Dermis microvascular lymphatic vessel endothelial cell (primary cell): ENCODE measurements at places on chromosomes 13 and 19. TPM values are rescaled to one million over a fixed set of nuclear protein-coding genes. Genes with fewer than 3 reads are reported as not detected.

The NLRP7 gene
- total RNA-seq = not detected in 2 replicates

The CLEC17A gene
- total RNA-seq = not detected in 2 replicates

The ZNF296 gene
- 0.13 and 0.25 TPM in 2 replicates for total RNA-seq

The QPCTL gene
- total RNA-seq = 8.3 and 11.7 TPM in 2 replicates

The S1PR2 gene
- 0.39 and 0.76 TPM in 2 replicates for total RNA-seq

- DNase-seq = no peak
These were observed 498 bp downstream of the LILRB1 start for GRCh38 chr19:54630782-54631181.

DNA sequence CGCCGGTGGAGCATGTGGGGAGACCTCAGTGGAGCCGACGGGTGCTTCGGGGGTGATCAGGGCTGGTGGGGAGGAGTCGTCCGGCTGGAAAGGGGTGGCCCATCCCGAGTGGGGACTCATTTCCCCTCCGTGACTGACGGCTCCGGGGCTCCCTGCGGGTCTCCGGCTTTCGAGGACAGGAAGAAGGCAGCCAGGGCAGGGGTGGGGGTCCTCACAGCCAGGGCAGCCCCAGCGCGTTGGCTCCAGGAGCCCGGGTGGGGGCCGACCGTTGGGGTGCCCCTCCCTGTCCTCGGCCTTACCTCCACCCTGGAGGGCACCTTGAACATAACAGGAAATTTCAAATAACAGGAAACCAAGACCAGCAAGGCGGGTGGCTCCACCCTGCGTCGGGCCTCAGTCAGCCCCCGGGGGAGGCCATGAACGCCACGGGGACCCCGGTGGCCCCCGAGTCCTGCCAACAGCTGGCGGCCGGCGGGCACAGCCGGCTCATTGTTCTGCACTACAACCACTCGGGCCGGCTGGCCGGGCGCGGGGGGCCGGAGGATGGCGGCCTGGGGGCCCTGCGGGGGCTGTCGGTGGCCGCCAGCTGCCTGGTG, at the start of gene S1PR4:
Gene S1PR4 (plus strand): TSS at position 393 of the 596 bp plus-strand sequence. CDS start 24 bp downstream, at position 417.
- DNase-seq = no peak

- DNase-seq = no peak
These were observed 7.3 kb downstream of the PTGER1 start for GRCh38 chr19:14467816-14468215.

DNA sequence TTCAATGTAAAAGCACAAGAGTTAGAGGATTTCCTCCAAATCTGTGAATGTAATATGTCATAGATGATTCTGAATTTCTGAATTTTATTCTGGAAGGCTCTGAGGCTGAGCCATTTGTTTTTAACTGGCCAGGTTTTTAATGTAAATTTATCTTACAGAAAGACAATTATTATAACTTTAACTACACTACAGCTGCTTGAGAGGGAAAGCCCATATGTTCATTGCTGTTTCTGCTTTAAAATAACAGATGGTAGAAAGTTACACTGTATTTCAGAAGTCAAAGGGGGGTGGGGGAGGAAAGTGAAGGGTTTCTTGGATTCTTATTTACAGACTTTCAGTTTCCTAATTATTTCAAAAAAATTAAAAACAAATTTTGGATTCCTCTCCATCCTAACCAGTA, 62.8 kb downstream of the DNAJC15 start:
- no peak for DNase-seq

DNA sequence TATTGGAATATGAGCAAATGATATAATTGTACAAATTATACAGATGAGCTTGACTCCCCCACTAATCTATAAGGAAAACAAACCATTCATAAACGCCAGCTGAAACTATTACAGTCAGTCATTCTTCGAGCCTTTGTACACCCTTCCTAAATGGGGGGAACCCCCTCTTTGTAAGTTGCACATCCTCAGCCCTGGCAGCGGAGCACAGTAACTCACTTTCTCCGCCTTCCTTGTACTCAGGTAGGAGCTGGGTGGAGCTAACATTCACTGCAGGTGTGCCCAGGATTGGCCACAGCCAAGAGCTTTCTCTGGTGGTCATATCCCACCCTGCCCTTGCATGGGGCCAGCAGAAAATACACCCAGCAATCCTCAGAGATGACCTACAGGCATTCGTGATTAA, 28.6 kb downstream of the PIN1 start:
- DNase-seq = no peak

GRCh38 chr13:35600137-35600536, 123.6 kb upstream of the MAB21L1 start:
- no peak for DNase-seq

DNA sequence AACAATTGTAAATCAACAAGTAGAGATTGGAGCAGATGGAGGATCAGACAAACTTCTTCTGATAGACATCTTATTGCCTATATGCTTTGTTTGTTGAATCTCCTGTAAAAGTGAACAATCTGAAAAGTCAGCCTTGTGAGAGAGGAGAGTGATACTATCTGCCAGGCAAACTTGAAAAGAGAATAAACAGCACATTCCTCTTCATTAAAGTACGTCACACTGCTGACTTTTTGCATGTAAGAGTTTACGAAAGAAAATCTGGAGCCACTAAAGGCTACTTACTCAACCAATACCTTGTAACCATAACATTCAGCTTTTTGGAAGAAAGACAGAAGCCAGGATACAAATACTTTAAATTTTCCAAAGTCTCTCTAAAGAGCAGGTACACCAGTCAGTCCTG, 42.5 kb downstream of the EDNRB start:
- no peak for DNase-seq

DNA sequence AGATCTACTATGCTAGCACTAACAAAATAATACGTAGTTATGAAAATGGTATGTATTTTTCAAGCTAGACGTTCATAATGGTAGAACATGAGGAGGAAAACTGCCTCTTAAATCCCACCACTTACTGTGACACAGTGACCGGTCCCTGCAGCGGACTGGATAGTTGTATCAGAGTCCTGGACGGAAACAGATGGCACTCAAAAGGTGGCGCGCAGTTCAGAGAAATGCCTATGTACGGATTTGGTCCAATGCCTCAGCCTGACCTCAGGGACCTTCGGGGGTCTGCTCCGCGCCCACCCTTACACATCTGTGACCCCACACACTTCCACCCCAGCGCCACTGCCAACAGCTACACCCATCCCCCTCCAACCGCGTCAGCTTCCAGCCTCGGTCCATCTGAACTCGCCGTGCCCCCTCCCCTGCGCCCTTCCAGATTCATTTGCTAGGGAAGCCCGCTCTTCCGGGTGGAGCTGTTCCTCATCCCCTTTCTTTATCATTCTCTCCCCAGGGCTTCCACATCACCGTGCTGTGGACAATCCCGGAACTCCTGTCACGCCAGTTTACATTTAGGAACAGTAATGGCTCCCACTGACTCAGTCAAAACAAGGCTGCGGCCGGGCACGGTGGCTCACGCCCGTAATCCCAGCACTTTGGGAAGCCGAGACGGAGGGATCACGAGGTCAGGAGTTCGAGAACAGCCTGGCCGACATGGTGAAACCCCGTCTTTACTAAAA, 792 bp upstream of the LENG8 start:
- peak; percentile 81 for DNase-seq

DNA sequence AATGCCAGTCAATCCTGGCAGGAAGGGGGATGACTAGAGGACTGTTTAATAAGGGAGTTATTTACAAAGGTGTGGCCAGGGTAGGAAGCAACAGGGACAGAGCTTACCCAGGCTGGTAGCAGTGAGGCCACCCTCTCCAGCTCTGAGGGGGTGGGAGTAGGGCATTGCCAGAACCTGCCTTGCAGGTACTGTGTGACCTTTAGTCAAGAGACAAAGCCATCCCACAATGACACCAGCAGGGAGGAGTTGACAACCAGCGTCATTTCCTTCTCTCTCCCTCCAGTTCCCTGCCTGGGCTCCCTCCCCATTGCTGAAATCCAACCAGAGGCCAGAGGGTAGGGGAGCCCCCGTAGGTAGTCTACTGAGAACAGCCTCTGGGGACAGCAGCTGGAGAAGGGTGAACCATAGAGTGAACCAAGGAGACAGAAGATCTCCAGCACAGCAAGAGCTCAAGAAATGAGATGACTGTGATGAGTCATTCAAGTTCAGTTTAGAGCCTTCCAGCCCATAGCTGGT, 33.3 kb upstream of the SPATA13 start:
- no peak for DNase-seq

DNA sequence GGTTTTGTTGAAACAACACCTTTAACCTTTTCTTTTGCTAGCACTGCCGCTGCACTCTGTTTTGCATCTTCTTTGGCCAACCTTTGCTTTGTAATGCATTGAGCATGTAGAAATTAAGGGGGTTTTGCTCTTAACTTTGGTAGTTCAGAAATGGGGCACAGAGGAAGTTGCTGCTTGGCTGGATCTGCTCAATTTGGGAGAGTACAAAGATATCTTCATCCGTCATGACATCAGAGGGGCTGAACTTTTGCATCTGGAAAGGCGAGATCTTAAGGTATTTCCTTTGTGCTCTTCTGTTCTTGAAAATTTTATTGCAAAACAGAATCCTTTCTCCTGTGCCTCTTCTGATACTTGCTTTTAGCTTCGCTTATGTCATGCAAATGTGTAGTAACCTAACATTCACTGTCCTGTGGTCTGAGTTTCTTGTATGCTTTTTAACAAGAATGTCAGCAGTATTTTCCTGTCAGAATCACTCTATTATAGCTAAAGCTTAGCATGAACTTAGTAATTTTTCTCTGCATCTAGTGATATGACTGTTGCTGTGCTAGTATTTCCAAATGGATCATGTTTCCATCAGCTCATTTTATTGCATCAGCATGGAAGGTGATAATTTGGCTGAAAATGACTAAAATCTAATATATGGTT, 50.7 kb upstream of the AKAP11 start:
- DNase-seq = no peak

GRCh38 chr13:113628291-113629270, 29.4 kb downstream of the ATP4B start:
- no peak for DNase-seq

DNA sequence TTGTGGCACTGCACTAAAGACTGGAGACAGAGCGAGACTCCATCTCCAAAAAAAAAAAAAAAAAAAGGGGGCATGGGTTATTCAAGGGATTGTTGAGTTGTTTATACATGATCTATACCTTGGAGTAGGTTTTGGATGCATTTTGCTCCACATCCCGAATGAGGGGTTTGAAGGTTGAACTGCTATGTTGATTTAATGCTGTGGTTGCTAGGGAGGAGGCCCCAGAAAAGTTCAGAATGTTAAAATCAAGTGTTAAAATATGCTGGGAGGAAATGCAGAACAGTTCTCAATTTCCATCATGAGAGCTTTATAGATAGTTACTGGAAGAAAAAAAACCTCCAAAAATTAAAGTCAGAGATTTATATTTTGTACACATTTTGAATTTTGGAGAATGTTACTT, 116.5 kb downstream of the DNAJC15 start:
- no peak for DNase-seq

DNA sequence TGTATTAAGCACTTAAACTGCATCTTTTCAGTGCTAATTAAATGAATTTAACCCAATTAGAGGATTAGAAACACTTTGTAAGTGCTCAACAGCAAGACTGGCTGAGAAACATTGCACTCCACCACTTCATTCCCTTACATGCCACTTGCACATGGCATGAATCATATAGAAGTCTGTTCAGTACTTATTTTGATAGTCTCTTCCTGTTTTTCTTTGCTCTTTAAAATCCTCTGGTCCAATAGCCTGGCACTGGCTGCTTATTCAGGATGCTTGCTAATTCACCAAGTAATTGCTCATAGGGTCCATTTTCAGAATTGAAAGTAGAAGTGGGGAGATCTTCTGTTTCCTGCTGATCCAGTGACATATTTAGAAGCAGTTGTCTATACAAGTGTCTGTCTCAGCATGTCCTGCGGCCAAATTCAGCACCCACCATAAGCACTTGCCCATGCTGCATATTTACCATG, 900.1 kb downstream of the PCDH9 start:
- DNase-seq = no peak

DNA sequence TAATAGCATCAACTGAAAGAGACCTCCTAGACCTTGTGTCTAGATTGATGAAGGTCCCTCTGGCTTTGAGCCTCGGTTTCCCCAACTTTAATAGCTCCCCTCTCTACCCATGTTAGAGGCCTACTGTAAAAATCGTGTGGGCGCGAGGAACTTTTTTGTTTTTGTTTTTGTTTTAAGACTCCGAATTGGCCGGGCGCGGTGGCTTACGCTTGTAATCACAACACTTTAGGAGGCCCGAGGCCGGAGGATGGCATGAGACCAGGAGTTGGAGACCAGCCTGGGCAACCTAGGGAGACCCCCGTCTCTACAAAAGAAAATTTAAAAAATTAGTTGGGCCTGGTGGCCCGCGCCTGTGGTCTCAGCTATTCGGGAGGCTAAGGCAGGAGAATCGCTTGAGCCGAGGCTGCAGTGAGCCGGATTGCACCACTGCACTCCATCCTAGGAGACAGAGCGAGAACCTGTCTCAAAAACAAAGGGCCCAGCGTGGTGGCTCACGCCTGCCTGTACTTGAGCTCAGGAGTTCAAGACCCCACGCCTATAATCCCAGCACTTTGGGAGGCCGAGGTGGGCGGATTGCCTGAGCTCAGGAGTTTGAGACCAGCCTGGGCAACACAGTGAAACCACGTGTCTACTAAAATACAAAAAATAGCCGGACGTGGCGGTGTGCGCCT, 858 bp upstream of the PPP6R1 start:
- DNase-seq = no peak

- no peak for DNase-seq
These were observed 324.5 kb downstream of the DNAJC15 start for GRCh38 chr13:43347877-43348276.

GRCh38 chr13:109036078-109036780, 406.8 kb downstream of the MYO16 start:
- DNase-seq = no peak

DNA sequence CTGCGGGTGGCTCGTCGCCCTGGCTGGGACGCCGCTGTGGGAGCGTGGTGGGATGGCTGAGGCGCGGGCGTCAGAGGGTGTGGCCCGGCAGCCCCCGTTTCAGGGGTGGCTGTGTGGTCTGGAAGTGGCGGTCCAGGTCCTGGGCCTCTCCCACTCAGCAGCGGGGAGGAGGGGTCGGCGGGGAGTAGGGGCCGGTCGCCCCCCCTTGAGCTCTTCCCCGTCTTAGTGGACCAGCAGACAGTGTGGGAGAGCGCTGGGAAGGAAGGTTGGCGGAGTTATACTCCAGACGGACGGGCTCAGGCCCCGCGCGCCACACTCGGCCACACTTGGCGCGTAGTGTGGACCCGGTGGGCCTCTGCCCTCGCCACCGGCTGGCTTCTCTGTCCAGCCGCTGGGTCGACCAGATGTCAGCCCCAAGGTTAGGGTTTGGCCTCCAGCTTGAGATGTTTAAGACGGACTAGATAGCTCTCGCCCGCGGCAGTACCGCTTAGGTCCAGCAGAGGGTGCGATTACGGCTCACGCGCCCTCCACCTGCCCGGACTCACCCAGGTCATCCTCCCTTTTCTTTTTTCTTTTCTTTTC, 21.7 kb upstream of the ZNF429 start:
- no peak for DNase-seq
